ENCODE measurements at places on chromosomes 1 and 21. TPM values are rescaled to one million over a fixed set of nuclear protein-coding genes. Genes with fewer than 3 reads are reported as not detected.

DNA sequence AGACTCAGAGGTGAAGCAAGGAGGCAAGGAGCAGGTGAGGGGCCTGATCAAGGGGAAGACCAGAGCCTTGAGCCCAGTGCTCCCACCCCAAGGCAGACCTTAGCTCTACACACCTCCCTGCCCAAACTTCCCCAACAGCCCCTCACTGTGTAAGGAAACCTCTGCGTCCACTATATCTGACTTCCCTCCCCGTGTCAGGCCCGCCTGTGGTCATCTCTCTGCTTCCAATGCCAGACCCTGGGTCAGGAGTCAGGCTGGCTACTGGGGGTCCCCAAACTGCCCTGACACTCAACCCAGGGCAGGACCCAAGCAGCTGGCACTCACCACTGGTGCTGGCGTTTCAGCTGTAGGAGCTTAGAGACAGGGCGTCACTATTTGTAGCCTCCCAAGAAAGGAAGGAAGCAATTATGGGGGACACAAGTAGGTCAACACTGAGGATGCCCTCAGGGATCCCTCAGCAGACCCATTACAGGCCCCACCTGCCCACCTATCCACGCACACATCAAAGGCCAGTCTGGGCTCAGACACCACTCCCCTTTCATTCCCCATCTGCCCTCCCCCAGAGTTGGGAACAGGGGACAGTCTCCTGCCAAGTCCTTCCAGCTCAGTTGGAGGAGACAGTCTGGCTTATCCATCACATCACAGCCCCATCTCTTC is 811 bp upstream of the S100A3 start:
- DNase-seq: no peak

GRCh38 chr1:153617663-153618062 is 1.5 kb upstream of the S100A14 start:
- peak; percentile 15 for DNase-seq

DNA sequence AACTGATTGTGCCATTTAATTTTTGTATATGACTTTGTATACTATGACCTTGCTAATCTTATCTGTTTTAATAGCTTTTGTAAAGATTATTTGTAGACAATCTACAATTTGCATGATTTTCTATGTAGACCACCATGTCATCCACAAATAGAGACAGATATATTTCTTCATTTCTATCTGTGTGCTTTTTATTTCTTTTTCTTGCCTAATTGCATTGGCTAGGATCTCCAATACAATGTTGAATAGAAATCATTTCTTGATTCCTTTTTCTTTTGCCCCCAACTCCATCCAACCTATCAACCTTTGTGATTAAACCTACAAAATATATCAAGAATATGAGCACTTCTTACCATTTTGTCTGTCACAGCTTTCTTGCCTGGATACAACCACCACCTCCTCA is 232.6 kb upstream of the POU3F1 start:
- DNase-seq: no peak

DNA sequence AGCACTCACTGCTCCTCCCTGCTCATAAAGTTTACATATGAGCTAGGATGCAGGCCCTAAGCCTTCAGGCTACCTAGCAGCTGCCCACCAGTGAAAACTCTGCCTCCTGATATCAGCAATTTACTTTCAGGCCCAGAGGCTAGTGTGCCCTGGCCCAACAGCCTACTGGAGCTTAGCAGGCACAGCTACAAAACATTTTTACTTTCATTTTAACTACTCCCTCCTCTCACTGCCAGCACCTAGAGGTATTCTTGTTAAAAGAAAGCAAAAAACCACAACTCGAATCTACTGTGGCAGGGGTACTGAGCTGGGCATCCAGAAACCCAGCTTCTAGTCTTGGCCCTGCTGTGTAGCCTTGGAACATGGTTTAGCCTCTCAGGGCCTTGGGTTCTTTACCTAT is 5.8 kb upstream of the LORICRIN start:
- no peak for DNase-seq

DNA sequence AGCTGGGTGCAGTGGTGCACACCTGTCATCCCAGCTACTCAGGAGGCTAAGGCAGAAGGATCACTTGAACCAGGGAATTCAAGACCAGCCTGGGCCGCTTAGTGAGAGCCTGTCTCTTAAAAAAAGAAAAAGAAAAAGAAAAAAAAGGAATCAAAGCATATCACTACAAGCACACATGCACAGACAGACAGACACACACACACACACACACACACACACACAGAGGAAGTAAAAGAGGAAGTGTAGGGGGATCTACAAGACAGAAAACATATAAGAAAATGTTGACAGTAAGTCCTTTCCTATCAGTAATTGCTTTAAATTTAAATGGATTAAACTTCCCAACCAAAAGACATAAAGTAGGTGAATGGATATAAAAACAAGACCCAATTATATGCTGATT is 180.3 kb downstream of the FAF1 start:
- DNase-seq: no peak

DNA sequence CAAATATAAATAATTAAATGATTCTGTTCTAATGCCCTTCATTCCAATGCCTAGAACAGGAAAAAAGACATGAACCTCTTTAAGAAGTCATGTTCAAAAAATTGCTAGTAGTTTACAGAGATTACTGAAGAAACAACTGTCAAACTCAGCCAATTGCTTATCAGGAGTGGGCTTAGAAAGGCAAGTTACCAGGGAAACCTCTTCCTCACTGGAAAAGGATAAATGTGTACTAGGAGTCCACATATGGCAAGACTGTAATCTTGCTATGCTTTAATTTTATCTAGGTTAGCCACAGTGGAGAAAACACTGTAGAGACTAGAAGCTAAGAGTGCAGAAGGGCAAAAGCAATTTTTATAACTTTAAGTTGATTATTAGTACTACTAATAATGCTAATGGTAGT is 42.1 kb upstream of the DEPDC1 start:
- no peak for DNase-seq

GRCh38 chr1:75901371-75901770 is 30.8 kb downstream of the ASB17 start:
- no peak for DNase-seq

DNA sequence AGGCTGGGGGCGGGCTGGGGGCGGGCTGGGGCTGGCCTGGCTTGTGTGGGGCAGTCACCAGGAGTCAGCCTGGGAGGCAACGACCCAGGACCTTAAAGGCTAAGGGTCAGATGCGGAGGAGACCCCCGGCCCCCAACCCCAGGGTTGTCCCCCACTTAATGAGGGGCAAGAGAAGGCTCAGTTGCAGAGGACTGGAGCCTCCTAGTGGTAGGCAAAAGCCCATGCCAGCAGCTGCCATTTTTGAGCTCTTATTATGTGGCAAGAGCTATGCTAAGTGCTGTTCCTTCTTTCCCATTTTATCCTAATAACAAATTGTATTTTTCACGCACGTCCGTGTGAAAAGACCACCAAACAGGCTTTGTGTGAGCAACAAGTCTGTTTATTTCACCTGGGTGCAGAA is 8.0 kb downstream of the KIAA1614 start:
- DNase-seq: no peak

- DNase-seq: no peak
Observed at GRCh38 chr1:218394416-218394815, 49.3 kb downstream of the TGFB2 start.

DNA sequence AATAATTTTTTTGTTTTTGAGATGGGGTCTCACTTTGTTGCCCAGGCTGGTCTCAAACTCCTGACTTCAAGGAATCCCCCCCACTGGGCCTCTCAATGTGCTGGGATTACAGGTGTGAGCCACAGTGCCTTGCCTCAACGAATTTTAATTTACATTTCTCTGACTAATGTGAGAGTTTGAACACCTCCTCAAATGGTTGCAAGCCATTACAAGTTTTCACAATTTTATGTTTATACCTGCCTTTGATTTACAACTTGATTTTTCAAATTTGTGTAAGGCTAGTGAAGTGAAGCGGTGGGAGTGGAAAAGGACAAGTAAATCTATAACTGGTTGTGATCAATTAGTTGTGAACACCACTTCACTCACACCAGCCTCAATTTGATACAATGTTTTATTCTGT is 8.9 kb upstream of the RHBDL2 start:
- DNase-seq: no peak

- DNase-seq: no peak
Observed at GRCh38 chr21:29335720-29336119, 37.0 kb downstream of the BACH1 start.

- no peak for DNase-seq
Observed at GRCh38 chr1:9996624-9997582, at the start of gene RBP7. Gene RBP7, plus strand, starts transcription at chr1:9997228. Its CDS starts 31 bp downstream, at chr1:9997259.

The TNNI3K gene
- 3.1 TPM for total RNA-seq

The HMGN1 gene
- 154 TPM for total RNA-seq

The S100A4 gene
- 102 TPM for total RNA-seq

The TBX15 gene
- total RNA-seq: 33.9 TPM

The GPR25 gene
- not detected for total RNA-seq

The GUCA2A gene
- not detected for total RNA-seq

The MIXL1 gene
- not detected for total RNA-seq

The NTMT2 gene
- not detected for total RNA-seq

The UBASH3A gene
- total RNA-seq: 0.20 TPM
